ENCODE measurements at places on chromosomes 5 and 9.

GRCh38 chr5:57163553-57164006 is 10.3 kb upstream of the GPBP1 start:
- no peak for DNase-seq

DNA sequence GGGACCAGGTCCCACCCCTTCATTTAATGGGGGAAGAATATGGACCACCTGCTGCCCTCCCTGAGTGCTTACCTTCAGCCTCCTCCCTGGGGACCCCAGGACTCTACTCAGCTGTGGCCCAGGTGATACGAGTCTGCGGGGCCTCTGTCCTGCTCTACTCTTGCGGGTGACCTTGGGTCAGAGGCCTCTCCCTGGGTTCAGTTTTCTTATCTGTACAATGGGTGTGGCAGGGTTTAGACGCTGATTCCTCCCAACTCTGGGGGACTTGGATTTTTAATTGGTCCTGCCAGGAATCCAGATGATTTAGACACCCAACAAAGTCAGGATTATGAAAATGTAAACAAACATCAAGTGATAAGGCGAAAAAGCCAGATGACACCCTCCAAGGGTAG is 25.0 kb downstream of the FAM163B start:
- no peak for DNase-seq

- DNase-seq, result no peak
Measured at GRCh38 chr5:128775558-128775957, 189.7 kb upstream of the SLC27A6 start.

- DNase-seq, result no peak
Measured at GRCh38 chr5:68803881-68804319, 289.9 kb upstream of the SLC30A5 start.

- no peak for DNase-seq
Measured at GRCh38 chr5:37247036-37247435, 2.1 kb downstream of the CPLANE1 start.

- DNase-seq, result no peak
Measured at GRCh38 chr5:40401284-40402006, 278.3 kb upstream of the PTGER4 start.

Measured in H1 (cell line).